COR-L47 (cell line): ENCODE measurements at places on chromosomes 4 and X.

DNA sequence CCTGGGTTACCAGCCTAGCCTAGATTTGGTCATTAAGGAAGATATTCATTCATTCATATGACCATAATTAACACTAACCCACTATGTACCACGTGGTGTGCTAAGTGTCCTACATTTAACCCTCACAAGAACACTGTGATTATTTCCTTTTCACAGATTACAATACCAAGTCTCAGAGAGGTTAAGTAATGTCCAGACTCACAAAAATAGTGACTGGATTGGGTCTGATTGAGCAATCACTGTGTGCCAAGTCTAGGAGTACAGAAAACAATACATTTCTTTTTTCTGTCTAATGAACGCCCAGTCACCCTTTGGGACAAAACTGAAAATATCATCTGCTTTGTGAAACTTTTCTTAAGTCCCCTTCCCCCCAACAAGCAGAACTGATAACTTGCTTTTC is 7.6 kb upstream of the DLG3 start:
- DNase-seq = no peak

DNA sequence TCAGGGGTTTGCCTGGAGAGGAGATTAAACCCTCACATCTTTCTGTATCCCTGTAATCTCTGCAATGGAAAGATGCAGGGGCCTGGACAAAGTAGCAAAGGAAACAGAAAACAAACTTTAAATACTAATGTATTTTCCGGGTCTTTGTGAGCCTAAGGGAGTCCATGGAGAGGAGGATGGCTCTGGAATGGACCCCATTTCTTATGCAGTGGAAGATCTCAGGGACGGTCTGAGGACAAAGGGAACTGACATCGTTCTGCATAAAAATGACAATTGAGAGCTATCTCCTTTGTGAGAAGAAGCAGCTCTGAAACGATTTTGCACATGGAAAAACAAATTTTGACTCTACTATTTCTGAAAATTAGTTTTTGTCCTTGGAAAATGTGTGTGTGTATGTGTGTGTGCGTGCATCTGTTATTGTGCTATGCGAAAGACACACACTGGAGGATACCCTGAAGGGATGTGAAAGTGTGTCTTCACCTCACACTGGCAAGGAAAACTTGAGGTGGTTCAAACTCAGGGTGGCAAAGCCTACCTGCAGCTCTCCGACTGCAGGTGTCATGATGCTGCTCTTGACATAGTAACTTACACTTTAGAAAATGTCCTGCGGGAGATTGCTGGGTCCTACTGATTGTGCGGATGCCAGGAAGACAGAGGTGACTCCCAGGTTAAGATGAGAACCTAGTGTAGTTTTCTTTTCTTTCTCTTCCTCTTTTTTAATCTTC is 126.4 kb upstream of the JADE1 start:
- DNase-seq = no peak

GRCh38 chr4:146338512-146338911 is 124.2 kb downstream of the REELD1 start:
- DNase-seq = no peak

GRCh38 chr4:23835774-23836478 is 53.9 kb downstream of the PPARGC1A start:
- peak; percentile 2 for DNase-seq
